ENCODE measurements at places on chromosomes 12 and 14.

DNA sequence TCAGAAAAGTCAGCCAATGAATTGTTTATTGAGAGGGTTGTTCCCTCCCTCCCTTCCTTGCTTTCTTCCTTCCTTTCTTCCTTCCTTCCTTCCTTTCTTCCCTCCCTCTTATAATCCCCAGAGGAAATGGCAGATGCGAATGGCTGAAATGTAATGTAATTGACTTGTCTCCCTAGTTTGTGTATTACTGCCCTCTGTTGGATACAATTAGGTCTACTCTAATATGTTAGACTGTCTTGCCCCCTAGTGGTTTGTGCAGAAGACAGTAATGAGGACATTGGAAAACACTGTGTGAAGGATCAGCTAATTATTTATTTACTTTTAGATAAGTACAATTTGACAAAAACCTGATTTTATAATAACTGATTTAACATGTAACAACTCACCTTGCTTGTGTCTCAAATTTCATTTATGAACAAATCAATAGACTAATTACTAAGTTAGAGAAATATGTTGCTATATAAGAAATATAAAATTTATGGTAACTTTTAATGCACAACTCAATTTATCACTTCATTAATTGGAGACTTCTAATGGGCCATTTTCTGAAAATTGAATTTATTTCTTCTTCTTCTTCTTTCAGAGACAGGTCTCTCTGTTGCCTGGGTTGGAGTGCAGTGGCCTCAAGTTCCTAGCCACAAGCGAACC, 229.8 kb upstream of the LRIG3 start:
- no peak for DNase-seq
- H3K27me3 ChIP-seq, result no peaks in the 10 kb centered on the region
- H3K27ac ChIP-seq, result no peak overlapping the region
- no peaks in the 10 kb centered on the region for H3K36me3 ChIP-seq
- H3K4me1 ChIP-seq, result no peaks in the 10 kb centered on the region

GRCh38 chr12:131137009-131137835, 183.5 kb downstream of the ADGRD1 start:
- no peaks in the 10 kb centered on the region for H3K27me3 ChIP-seq
- no peak overlapping the region for H3K4me3 ChIP-seq
- peaks cover 3% of the 10 kb centered on the region for H3K4me1 ChIP-seq
- H3K27ac ChIP-seq, result no peak overlapping the region

GRCh38 chr14:92538412-92538985, 24.9 kb downstream of the RIN3 start:
- no peak overlapping the region for H3K4me3 ChIP-seq
- DNase-seq, result no peak
- H3K27me3 ChIP-seq, result no peaks in the 10 kb centered on the region

DNA sequence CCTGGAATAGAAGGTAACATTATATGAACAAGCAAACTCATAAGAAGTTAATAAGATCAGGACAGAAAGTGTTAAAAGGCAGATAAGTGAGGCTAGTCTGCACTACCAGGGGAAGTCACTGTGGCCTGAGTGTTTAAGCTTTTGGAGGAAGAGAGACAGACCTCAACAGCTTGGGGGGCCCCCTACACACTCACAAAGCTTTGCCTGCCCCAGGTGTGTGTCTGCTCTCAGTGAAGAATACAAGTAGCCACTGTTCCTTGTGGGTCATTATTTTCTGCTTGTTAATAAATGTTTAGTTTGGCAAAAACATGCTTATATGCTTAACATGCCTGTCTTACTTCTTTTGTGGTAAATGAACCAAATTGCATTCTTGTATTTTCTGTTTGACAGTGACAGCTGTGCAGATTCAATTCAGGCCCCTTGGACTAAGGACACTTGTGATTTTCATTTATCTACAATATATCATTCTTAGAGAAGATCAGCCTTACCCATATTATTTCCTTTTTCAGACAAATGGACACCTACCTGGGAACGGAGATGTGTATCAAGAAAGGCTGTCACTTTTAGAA, 50.7 kb upstream of the C12orf71 start:
- no peaks in the 10 kb centered on the region for H3K27me3 ChIP-seq
- no peaks in the 10 kb centered on the region for H3K36me3 ChIP-seq
- no peak overlapping the region for H3K4me3 ChIP-seq
- no peak for DNase-seq
- H3K4me1 ChIP-seq, result no peaks in the 10 kb centered on the region

DNA sequence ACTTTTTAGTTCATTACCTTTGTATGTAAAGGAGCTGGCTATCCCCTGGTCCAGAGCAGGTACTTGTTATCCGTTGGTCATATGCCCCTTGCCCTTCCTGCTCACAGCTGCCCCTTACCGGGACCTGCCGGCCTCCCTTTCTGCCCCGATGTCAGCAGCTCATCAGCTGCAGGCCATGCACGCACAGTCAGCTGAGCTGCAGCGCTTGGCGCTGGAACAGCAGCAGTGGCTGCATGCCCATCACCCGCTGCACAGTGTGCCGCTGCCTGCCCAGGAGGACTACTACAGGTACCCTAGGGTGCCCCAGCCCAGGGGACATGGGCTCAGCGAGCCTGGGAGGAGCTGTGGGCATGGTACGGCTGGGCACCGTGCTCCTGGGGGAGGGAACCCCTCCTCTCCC, 2.3 kb upstream of the RNU7-1 start:
- peaks cover 42% of the 10 kb centered on the region for H3K4me1 ChIP-seq
- no peak overlapping the region for H3K27ac ChIP-seq
- H3K4me3 ChIP-seq, result no peak overlapping the region
- no peaks in the 10 kb centered on the region for H3K36me3 ChIP-seq
- DNase-seq, result no peak

DNA sequence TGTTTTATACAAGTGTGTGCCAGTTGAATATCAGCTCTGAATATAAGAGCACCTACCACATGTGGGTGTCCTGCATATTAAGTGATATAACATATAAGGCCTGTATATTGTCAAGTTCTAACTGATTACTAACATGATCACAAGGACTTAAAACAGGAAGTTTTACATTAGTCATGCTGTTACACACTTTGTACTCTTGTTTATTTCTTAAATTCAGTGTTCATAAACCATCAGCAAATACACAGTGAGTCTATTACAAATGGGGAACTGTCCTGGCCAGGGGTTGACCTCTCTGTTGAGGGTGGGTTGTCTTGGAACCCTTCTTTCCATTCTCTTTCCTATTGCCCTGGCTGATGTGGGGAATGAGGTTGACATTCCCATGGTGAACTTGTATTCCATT, 19.1 kb downstream of the HELB start:
- peaks cover 38% of the 10 kb centered on the region for H3K36me3 ChIP-seq
- no peak overlapping the region for H3K27ac ChIP-seq
- DNase-seq, result no peak
- peaks cover 6% of the 10 kb centered on the region for H3K4me1 ChIP-seq
- no peaks in the 10 kb centered on the region for H3K27me3 ChIP-seq

GRCh38 chr14:53840444-53840843, 116.2 kb downstream of the BMP4 start:
- H3K4me1 ChIP-seq, result no peaks in the 10 kb centered on the region
- H3K4me3 ChIP-seq, result no peak overlapping the region
- H3K27me3 ChIP-seq, result no peaks in the 10 kb centered on the region
- H3K36me3 ChIP-seq, result no peaks in the 10 kb centered on the region

GRCh38 chr12:91819132-91819447, 326.6 kb downstream of the BTG1 start:
- H3K36me3 ChIP-seq, result no peaks in the 10 kb centered on the region
- H3K4me3 ChIP-seq, result no peak overlapping the region
- H3K4me1 ChIP-seq, result no peaks in the 10 kb centered on the region
- H3K27ac ChIP-seq, result no peak overlapping the region

DNA sequence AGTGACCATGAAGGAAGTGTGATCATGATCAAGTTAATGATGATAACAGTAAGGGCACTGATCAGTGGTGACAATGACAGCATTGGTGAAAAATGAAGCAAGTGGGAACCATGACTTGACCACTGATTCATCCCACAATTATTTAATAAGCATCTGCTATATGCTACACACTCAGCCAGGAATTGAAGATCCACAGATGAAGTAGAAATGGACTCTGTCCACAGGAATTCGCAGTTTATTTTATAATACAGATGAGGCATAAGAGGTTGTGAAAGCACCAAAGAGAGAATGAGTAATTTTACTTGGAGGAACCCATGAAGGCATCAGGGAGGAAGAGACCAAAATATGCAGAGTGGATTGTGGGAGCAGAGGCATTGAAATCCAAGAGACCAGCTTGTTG, 33.8 kb upstream of the SMUG1 start:
- no peaks in the 10 kb centered on the region for H3K27me3 ChIP-seq
- H3K4me3 ChIP-seq, result no peak overlapping the region
- no peak for DNase-seq
- H3K27ac ChIP-seq, result no peak overlapping the region

DNA sequence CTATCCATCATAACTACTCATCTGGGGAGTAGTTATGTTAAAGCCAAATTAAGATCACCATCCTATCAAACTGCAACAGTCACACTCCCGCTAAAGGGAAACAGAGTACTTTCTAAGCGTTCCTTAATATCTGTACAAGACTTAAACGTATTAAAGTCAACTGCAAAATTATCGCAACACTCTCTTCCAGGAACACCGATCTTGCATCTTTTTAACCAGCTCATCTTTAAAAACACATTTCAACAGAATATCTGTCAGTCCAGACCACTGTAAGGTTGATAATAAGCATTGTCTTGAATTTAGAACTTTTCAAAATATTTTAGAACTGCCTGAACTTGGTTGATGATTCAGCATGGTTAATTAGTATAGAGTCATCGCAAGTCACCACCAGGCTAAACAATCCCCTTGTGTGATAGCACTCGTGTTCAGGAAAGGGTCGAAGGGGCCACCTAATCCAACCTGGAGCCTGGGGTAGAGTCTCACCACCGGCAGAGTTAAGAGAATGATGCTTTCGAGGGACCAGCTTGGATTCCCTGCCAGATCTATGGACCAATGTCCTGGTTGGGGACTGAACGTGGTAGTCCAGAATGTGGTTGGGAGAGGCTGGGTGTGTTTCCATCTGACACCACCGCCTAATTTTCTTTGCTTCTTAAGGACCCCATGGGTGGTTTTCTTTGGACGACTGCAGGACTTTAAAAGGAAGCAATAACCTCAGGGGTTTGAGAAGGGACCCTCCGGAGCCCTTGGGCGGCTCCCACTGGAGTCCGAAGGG, 890 bp downstream of the SPTLC2 start:
- DNase-seq, result no peak
- H3K4me1 ChIP-seq, result peaks cover 15% of the 10 kb centered on the region
- peak overlapping the region; percentile 53 for H3K27ac ChIP-seq
- no peaks in the 10 kb centered on the region for H3K27me3 ChIP-seq
- peak overlapping the region; percentile 75 for H3K4me3 ChIP-seq
- no peaks in the 10 kb centered on the region for H3K36me3 ChIP-seq

All from effector memory CD4-positive, alpha-beta T cell (primary cell).